ENCODE measurements at places on chromosomes 1 and 21. TPM values are rescaled to one million over a fixed set of nuclear protein-coding genes. Genes with fewer than 3 reads are reported as not detected.

DNA sequence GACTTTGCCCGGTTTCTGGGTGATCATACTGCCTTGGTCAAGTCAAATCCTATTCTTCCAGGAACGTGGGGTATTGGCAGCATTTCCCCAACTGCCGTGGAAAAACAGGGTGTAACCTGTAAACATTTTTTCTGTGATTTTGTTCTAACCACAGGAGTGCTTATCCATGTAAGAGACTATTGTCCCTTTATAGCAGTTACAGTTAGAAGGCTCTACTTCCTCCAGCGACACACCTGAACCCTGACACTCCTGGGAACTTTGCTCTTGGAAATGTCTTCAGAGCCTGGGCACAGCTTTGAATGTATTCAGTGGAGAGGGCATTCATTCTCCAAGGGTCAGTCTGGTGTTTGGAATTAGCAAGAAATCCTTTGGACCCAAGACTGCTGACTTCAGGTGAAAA, 26.4 kb upstream of the ARHGEF10L start:
- 0 out of 2 replicates have a peak, but pooled peaks cover 11% of the 10 kb centered on the region for H3K27me3 ChIP-seq
- no peaks in the 10 kb centered on the region for H3K36me3 ChIP-seq
- no peak for DNase-seq
- no peak overlapping the region for H3K27ac ChIP-seq
- no peak overlapping the region for H3K4me3 ChIP-seq

The CDC7 gene
- total RNA-seq = 29.5 TPM

GRCh38 chr1:4408380-4408779, 246.0 kb upstream of the AJAP1 start:
- H3K4me3 ChIP-seq = no peak overlapping the region
- no peaks in the 10 kb centered on the region for H3K36me3 ChIP-seq
- no peak overlapping the region for H3K27ac ChIP-seq
- H3K27me3 ChIP-seq = 0 out of 2 replicates have a peak, but pooled peaks cover 4% of the 10 kb centered on the region
- no peak for DNase-seq
- no peaks in the 10 kb centered on the region for H3K4me1 ChIP-seq

The CITED4 gene
- total RNA-seq = not detected

- H3K4me3 ChIP-seq = no peak overlapping the region
- DNase-seq = peak; percentile 69
- H3K36me3 ChIP-seq = no peaks in the 10 kb centered on the region
- no peaks in the 10 kb centered on the region for H3K4me1 ChIP-seq
- no peaks in the 10 kb centered on the region for H3K27me3 ChIP-seq
Measured at GRCh38 chr1:160681066-160681890, 30.3 kb downstream of the CD48 start.

The HAX1 gene
- total RNA-seq = 59.6 TPM

The CRNN gene
- total RNA-seq = not detected

The C4BPB gene
- not detected for total RNA-seq

GRCh38 chr1:155069551-155070157, 6.1 kb downstream of the EFNA4 start:
- H3K4me3 ChIP-seq = no peak overlapping the region
- no peak overlapping the region for H3K27ac ChIP-seq
- no peak for DNase-seq

The FAM78B gene
- total RNA-seq = 0.10 TPM

The SPRR2B gene
- total RNA-seq = not detected

GRCh38 chr1:57633056-57633455, 209.2 kb upstream of the DAB1 start:
- DNase-seq = no peak
- no peak overlapping the region for H3K4me3 ChIP-seq
- no peaks in the 10 kb centered on the region for H3K36me3 ChIP-seq

The PPFIA4 gene
- 21.5 TPM for total RNA-seq

The NTNG1 gene
- not detected for total RNA-seq

All from SJCRH30 (cell line).